ENCODE measurements at places on chromosomes 5 and 9.

- no peak for DNase-seq
Observed at GRCh38 chr5:125109293-125109692, 362.9 kb upstream of the ZNF608 start.

GRCh38 chr9:92324889-92325268 is 271 bp downstream of the NOL8 start:
- DNase-seq = no peak

GRCh38 chr5:67900514-67900913 is 315.0 kb upstream of the PIK3R1 start:
- no peak for DNase-seq

DNA sequence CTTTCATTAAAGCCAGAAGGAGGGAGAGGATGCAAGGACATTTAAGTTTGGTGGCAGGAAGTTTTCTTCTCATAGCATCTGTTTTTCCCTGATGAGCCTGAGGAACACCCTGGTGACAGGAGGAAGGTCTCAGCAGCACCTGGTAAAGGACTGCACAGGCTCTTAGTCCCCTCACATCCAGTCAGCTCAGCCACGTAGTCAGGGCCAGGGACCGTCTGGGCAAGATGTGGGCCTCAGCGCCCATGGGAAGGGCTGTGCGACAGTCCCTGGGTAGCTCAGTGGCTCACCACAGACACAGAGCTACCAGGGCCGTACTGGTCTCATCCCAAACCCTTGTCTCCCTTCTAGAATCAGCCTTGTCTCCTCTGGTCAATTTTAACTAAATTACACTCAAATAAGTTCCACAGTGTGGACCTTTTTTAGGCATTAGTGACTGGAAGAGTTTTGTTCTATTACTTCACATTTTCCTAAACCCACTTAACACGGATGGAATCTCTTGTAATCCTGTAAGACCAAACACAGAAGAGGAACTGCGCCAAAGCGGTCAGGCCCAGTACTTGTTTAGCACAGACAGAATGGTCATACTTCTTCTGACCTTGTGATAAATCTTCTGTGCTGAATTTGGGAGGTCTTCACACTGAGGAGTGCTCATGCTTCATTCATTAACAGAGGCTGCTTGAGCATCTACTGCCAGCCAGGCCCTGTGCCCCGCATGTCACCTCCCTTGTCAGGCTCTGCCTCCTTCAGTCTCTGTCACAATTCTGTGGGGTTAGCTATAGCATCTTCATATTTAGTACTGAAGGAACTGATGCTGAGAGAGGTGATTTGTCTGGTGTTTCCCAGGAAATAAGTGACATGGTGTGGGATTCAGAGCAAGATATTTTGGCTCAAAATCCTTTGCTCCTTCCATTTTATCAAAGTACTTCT is 91.4 kb downstream of the ANGPTL2 start:
- DNase-seq = no peak

DNA sequence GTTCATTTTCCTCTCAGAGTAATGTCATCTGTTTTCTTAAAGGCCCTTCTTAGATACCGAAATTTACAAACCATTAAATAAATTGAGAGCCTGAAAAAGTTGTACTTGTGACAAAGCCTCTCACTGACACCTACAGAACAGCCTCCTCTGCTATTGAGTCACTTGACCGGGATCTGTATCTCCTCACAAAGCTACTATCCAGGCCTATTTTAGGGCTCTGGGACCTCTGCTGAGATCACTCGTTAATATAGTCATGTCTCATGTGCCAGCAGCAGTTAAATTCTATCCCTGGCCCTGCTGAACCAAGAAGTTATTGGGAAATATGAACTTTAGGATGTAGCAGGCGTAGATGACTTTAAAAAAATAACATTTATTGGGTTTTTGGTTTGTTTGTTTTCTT is 31.1 kb downstream of the FBXO38 start:
- DNase-seq = no peak

DNA sequence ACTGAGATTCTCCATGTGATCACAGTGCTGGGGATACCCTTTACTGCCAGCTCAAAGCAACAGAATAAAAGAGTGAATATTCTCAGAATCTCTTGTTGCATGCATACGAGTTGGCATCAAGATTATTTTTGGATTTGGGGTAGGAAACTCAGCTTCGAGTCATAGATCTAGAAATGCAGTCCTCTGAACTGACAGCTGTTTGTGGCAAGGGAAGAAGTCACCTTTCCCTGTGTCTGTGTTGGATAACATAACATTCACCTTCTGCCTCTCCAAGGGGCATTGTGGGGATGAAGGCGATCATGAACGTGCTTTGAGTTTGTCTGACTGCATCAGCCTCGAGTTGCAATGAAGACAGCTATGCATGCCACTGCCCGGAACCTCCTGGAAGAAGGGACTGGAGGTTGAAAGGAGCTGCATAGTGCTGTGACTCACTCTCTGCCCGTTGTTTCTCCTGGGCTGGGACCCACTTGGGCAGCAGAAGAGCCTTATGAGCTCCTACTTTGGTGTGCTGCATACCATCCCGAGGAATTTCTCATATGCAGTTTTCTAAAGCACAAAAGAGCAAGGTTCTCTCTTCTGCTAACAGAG is 231.7 kb downstream of the ARHGAP26 start:
- no peak for DNase-seq

DNA sequence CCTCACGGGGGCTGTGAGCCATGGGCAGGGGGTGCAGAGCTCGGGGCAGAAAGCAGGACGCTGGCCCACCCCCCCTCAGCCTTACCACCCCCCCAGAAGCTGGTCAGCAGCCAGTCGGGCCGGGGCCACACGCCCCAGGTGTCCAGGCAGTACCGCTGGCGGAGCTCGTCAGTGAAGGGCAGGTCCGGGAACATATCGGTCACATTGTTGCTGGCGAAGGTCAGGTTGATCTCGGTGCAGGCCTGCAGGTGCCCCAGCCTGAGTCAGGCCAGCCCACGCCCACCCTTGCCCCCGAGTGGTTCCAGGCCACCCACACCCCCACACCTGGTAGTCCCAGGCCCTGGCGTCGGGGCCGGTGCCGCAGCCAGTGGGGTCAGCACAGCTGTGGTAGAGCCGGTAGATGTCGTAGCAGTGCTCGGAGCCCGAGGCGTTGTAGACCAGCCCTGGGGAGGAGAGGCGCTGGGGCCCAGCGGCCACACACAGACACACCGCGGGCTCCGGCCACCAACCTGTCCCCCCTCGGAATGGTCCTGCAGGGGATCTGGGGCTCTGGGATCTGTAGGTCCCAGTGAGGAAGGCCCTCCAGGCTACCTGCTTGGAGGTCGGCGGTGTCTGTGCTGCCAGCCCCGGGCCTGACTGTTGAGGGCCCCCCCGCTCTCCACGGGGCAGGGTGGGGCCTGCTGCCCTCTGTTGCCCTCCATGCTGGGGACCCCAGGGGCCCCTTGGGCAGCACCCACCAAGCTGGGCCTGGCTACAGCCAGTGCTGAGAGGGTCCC is 2.6 kb downstream of the DPP7 start:
- DNase-seq = no peak

- DNase-seq = no peak
Observed at GRCh38 chr9:120713257-120714087, 798 bp downstream of the MEGF9 start.

DNA sequence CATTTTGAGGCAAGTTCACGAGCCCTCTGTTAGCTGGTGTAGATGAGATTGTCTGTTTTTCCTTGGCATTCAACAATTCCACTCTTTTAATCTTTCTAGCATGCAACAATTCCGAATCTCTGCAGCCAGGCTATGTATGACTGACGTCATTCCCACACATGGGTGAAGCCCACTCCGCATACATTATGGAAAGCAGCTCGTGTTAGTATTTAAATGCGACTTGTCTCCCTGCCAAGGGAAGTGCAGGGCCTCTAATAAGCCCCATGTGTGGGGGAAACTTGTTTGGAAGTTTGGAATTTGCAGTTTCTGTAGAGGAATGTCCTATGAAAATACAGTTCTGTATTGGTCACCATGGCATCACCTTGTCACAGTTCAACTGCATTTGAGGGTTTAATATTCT is 146.0 kb upstream of the FBXL7 start:
- DNase-seq = no peak

DNA sequence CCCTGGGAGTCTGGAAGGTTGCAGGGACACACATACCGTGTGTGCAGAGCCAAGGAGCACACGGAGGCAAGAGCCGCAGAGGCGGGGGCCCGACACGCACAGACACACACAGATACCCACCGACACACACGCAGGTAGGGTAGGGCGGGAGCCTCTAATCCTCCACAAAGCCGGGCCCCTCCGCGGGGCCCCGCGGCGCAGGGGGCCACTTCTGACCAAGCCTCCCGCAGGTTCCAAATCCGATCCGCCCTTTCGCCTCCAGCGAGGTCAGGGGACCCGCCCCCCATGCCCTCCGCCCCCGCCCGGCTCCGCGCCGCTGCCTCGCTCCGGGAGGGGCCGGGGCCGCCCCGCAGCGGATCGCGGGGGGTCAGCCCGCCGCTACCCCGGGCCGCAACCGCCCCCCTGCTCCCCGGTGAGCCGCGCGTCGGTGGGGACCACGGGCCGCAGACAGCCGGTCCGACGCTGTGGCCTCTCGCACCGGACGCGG is 1.4 kb upstream of the LMX1B start:
- DNase-seq = no peak

DNA sequence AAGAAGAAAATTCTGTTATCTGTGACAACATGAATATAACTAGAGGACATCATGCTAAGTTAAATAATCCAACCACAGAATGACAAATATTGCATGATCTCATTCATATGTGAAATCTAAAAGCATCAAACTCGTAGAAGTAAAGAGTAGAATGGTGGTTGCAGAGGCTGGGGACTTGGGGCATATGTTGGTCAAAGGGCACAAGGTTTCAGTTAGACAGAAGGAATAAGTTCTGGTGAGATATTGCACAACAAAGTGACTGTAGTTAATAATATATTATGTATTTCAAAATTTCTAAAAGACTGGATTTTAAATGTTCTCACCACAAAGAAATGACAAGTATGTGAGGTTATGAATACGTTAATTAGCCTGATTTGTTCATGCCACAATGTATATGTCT is 24.8 kb downstream of the GRIA1 start:
- DNase-seq = no peak

DNA sequence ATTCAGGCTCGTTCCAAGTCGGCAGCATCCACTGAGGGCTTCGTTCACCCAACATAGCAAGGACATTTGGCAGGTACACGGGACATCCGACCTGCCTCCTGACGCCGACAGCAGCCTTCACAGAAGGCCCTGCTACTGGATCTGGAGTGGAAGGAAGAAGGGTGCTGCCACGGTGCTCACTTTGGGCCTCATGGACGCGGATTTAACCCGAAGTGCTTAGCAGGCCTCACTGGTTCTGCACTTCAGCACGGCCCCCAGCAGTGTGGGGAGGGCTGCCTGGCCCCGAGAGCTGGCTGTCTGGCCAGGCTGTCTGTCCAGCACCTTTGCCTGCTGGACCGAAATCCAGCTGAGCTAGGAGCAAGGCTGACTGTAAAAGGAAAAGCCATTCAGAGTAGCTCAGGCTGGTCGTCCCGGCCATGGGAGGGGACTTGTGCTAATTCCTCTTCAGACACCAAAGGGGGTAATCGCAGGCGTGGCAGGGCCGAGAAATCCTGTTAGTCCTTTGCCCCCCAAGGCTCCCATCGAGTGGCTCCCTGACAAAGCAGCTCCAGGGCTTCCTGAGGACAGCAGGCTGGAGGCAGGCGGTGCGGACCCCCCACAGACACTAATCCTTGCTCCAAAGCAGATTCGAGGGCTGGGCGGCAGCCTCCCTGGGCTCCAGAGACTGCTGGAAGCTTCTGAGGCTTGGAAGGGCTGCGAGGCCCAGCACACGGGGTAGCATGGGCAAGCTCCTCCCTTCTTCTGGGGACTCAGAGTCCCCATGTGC is 11.1 kb upstream of the RXRA start:
- no peak for DNase-seq

GRCh38 chr9:31608881-31609280 is 775.6 kb upstream of the ACO1 start:
- no peak for DNase-seq

DNA sequence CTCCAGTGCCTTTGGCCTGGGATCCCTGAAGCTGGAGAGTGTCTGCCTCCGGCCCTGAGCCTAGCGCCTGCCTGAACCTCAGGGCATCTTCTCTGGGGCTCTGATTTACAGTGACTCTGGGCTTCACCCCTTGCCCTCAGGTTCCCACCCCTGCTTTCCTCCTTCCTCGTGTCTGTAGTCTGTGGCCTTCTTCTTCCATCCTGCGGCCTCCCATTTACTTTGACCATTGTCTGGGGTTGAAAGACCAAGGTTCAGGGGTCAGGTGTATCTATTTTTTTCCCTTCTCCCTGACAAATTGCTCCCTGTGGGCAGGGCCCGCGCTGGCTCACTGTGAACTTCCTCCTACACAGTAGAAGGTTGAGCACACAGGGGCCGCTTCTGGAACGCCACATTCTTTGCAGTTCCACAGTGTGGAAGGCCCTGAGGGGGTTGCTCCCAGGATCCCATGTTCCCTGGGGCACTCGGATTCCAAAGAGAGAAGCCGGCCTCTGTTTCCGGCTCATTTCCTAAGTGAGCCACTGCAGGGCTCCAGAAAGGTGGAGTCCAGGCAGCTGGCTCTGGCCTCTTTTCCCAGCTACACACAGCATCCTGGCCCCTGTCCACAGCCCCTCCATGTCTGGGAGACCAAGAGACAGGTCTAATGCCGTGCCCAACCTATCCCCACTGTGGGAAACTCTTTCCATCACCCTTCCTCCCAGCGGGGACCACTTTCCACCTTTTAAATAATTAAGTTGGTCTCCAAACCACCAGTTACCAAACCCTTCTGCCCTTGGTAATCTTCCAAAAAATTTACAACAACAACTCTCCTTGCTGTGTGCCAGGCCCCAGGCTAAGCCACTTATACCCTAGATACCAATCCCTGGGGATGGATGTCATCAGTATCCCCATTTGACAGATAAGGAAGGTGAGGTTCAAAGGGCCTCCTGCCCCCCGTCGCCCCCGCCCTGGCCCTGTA is 140.3 kb upstream of the IER5L start:
- no peak for DNase-seq

DNA sequence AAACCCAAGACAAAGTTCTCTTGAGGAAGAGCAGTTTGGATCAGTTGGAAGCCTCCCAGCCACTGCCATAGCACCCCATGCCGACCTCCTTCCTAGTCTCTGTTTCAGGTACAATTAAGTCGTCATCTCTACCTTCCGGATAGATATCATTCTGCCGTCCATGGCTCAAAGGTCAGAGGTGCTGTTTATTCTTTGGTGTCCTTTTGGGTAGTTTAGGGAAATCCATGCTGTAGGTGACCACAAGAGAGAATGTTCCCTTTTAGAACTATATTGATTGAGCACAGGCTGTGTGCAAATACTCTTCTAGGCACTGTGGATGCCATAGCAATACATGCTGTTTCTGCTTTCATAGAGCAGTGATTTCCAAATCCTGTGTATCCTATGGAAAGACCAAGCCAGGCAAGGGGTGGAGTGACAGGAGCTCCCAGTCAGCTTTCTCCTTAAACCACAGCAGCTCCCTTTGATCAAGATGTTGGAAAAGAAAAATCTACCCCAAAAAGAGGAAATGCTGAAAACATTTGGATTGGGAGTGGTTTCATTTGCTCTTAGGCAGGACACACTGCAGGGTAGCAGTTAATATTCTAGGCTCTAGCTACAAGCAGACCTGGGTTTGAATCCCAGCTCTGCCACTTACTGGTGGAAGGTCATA is 127.9 kb downstream of the PALM2AKAP2 start:
- DNase-seq = no peak
